ENCODE measurements at places on chromosomes 16 and 17.

DNA sequence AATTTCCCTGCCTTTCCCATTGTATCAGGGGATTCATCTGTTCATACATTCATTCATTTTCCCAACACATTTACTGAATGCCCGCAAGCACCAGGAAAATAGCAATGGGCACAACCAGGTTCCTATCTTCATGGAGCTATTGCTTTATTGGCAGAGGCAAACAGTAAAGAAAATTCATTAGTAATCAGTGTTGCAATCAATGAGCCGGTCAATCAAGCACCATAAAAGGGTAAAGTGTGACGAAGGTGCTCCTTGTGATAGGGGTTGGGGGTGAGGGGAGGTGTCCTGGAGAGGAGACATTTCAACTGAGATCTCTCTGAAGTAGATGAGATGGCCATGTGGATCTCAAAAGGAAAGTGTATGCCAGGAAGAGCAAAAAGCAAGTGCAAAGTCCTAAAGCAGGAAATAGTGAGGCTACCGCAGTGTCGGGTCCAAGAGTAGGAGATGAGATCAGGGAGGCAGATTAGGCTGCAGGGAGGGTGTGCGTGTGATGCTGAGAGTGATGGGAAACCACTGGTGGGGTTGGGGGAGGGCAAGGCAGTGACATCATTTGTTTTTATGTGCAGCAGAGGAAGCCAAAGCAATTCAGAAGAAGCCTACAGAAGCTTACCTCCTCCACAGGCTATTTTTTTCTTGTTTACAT, 28.4 kb downstream of the CDH13 start:
- no peak for DNase-seq

DNA sequence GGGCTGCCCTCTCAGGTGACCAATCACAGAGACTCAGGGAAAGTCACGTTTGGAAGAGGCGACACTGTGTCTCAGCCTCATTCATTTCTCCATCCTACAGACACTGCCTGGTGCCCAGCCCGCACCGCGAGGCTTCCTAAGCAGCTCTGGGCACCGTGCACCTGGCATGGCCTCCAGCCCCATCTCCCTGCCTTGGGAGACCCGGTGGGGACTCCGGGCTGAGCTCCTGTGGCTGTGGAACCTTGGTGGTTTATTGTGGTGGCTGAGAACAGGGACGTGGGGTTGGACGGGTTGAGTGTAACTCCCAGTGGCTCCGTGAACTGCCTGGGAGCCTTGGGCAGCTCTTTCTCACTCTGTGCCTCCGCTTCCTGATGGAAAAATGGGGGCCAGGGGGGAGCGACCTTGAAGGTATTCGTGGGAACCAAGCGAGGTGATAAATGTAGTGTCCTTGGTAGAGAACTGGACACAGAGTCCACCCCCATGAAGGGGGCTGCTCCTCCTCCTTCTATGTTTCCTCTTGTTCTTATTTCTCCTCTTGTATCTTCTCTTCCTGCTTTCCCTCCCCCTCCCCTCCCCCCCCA, 215.4 kb downstream of the SEC14L1 start:
- no peak for DNase-seq

GRCh38 chr17:76079956-76080767, 1.2 kb downstream of the ZACN start:
- no peak for DNase-seq

DNA sequence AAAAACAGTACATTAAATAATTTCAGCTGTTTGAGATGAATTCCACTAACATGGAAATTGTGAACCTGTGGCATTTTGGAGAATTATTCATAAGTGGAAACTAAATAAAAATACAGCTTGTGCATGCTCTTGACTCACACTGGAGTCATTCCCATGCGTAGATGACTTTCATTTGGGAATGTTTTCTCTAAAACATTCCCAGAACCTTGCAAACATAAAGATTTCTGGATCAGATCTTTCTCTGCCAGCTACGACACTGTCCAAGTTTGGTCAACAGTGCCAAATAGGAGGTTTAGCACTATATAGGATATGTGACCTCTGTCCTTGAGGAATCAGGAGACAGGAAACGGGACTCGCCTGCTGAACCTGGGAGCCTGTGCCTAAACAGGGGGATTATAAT, 400.9 kb downstream of the SLC39A11 start:
- no peak for DNase-seq

DNA sequence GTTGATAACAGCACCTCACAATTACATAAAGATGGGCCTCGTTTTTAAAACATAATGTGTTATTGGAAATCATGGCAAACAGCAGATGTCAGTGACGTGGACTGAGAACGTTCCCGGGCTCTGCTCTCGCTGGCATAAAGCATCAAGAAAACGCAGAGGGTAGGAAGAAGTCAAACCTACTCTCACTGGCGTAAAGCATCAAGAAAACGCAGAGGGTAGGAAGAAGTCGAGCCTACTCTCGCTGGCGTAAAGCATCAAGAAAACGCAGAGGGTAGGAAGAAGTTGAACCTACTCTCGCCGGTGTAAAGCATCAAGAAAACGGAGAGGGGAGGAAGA, 110.6 kb downstream of the VPS53 start:
- no peak for DNase-seq

- peak; percentile 20 for DNase-seq
Observed at GRCh38 chr17:42459801-42460281, 1.2 kb downstream of the ATP6V0A1 start.

DNA sequence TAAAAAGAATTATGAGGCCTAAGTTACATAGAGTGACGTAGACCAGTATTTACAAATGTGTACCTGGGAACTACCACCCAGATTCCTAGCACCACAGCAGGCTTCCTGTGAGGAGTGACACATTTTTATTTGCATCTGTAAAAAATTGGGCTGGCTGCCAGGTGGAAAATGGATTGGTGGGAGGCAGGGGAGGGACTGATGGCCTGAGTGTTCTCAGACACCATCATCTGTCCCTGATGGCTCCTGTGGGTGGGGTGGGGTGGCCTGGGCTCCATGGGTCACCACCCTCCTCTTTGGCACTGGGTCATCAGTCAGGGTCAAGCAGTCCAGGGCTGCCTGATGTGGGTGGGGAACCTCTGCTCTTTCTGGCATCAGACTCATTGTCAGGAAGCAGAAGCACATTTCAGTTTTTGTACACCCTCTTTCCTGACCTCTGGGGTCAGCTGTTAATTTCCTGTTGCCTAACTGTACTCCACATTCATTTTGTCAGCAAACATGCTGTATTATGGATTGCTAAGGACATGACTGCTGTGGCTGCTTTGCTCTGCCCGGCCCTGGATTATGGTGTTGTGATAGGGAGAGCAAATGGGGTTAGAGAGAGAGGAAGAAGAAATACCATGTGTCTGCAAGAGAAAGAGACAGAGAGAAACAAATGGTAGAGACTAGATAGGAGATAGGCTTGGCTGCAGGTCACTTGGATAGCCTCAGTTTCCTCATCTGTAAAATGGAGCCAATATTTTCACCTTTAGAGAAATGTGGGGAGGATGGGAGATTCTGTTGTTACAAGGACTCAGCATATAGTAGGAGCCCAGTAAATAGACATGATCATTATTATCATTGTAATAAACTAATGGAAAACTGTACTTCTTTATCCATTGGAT, 11.6 kb upstream of the MFAP4 start:
- DNase-seq = no peak

DNA sequence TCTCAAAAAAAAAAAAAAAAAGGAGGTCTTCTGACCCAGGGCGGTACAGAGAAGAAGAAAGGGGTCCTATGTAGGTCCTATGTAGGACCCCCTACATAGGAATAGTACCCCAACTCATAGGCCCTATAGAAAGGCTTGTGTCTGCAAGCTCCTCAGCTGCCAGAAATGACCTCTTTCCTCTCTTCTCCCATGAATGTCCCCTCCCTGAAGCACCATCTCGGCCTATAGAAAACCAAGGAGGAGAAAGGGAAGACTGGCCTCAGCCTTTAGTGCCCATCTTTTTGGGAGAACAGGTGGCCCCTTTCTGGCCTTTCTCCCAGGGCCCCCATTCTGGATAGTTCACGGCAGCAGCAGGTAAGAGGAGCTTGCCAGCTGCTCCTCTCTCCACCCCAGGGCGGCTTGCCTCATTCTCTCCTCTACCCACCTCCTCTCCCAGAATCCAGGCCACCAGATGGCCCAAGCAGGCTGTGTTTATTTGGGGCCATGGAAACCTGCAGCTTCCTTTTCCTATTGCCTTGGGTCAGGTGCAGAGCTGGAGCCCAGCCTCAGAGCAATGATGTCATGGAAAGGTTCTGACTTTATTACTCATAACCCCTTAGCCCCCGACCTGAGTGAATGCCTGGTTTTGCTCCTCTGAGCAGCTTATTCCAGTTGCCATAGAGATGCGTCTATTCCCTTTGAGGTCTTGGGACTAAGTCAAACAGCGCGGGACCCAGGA, 1.6 kb upstream of the MRPL58 start:
- DNase-seq = no peak

DNA sequence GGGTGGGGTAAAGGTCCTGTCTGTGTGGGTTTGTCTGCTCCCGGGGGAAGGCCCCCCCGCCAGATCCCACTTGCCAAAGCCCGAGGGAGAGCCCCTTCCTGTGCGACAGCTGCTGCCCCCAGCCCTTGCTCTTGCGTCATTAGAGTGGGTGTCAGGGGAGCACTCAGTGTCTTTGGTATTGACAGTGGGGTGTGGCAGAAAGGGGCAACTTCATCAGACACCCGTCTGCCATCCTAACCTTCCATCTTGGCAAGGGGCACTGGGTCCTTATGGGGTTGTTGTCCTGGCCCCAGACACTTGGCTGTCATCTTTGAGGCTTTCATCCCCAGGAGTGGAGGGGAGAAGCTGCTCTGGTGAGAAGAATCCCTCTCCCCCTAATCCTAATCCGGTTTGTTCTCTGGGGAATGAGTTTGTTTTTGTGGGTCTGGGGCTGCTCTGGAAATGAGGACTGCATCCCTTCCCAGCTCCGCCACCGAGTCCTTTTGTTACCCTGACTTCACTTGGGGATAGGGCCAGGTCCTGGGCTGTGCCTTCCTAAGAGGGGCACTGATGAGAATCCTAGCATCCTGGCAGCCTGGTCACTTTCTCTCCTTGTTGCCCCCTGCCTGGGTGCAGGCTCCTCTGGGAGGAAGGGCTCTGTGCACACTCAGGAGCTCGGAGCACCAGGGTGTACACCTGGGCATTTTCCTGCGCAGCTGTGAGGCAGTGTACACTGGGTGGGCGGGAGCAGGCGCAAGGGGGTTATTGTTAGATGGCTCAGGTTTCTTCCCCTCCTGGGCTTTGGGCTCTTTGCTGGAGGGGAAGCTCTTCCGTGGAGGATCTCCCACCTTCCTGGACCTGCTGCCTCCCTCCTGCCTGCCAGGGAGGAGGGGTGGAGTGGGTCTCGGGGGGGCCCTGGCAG, 21.1 kb downstream of the GJD3 start:
- DNase-seq = no peak

GRCh38 chr17:79160980-79161636, 86.5 kb downstream of the ENGASE start:
- DNase-seq = no peak
